ENCODE measurements at places on chromosomes 12 and 14.

- DNase-seq = no peak
These were observed 46.4 kb upstream of the SYT10 start for GRCh38 chr12:33486058-33486457.

DNA sequence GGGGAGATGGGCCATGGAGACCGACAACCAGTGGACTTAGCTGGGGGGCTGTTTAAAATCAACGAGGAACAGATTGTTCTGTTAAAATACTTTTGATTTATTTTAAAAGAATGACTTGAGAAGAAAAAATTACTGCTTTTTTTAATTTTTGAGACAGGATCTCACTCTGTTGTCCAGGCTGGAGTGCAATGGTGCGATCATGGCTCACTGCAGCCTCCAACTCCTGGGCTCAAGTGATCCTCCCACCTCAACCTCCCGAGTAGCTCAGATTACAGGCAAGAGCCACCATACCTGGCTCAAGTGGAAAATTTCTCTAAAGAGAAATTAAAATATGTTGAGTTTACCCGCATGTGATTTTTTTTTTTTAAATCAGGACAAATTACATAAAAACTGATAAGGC, 80.6 kb downstream of the SCARB1 start:
- DNase-seq = no peak

DNA sequence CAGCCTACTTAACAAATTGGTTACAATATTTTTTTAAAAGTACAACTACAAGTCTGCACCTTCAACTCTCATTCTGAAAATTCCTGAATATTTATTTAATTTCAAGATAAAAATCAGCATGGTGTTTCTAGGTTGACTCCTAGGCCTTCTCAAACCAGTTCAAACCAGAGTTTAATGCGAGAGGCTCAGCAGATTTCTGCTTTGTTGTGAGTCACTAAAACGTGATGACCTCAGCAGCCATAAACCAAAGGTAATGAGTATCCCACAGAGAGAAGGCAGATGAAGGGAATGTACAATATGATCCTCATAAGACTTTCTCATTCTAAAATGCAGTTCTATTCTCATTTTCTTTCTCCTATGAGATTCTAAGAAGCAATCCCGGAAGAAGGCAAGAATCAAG, 1.5 kb downstream of the PRDM4 start:
- DNase-seq = peak; percentile 64

GRCh38 chr12:124315372-124316044, 20.6 kb downstream of the RFLNA start:
- DNase-seq = no peak

GRCh38 chr14:49923442-49923841, 30.6 kb downstream of the ARF6 start:
- DNase-seq = no peak

- DNase-seq = peak; percentile 59
These were observed 1.1 kb upstream of the NUDT4 start for GRCh38 chr12:93376436-93377251.

- DNase-seq = no peak
These were observed 457.7 kb upstream of the PDE3A start for GRCh38 chr12:19910681-19911080.

DNA sequence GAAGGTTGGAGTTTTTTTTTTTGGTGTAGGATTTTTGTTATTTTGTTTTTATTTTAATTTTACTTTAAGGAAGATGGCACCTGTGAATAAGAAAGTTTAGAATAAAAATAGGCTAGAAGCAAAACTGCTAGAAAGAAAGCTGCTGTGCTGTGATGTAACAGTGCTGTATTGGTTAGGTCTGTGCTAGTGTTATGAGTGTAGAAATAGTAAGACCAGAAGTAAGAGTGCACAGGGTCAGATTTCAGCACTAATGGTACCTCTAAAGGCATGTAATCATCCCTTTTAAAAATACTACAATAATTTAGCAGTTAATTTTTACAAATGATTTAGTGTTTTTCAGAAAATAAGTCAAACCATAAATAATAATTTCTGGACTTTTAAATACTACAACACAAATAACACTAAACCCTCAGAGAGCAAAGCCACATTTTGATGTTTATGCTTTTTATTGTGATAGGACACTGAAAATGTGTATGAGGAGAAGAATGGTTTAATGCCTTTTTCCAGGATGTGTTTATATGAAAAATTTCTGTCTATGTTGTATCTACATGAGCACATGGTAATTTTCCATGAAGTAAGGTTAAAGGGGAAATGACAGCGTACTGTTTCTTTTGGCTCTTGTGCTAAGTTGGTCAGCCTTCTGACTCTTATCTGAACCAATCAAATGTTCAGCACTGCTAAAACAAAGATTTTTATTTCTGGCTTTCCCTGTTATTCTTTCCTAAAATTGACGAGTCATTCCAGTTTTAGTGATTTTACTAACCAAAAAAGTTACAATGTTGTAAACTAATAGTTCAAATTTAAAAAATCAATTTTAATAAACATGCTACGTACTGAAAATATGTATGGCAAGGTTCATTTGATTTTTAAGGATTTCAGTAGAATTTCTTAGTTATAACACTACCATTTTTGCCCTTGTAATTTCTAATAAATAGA, 96.1 kb downstream of the PPHLN1 start:
- DNase-seq = peak; percentile 46

- no peak for DNase-seq
These were observed 16.0 kb upstream of the RIC8B start for GRCh38 chr12:106758349-106759110.

- peak; percentile 48 for DNase-seq
These were observed 307.1 kb downstream of the RPL10L start for GRCh38 chr14:46344327-46344937.

DNA sequence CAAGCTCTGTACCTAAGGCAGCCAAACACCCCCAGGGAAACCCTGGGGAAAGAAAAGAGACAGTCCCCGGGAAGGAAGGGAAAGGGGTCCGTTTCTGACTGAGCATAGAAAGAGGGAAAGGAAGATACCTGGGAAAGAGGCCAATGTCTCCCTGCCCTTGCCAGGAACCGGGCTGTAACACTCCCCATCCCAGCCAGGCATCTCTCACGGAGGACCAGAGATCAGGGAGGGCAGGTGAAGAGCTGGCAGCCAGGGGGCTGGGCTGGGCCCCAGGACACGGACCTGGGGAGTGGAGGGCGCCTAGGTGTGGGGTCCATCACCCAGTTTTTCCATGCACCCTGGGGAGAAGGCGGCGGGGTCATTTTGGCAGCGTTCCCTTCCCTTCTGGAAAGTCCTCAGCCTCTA, 18.9 kb upstream of the PLEKHH1 start:
- DNase-seq = no peak

DNA sequence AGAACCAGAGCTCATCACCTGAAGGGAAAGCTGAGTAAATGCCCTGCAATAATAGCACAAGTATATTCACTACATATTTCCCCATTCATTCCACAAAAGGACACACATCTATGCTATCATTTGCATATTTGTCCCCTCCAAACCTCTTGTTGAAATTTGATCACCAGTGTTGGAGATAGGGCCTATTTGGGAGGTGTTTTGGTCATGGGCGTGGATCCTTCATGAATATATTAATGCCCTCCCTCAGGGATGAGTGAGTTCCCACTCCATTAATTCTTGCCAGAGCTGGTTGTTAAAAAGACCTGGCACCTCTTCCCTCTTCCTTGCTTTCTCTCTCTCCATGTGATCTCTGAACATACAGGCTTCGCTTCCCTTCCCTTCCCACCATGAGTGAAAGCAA, 18.6 kb upstream of the ZDHHC17 start:
- no peak for DNase-seq

DNA sequence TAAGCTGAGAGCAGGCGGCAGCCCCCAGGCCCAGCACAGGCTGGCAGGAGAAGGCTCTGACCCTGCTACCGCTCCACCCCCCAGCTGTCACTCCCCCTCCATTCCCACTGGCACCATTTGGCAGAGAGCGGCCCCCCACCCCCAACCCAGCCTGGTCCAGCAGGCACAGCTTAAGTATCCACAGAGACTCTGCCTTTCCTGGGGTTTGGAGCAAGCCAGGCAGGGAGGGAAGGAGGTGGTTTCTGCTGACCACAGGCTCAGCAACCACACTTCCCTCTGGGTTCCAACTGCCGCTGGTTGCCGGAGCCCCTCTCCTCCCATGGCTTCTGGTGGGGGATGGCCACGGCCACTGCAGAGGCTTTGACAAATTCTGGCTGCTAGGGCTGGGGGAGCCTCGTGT, 30.5 kb upstream of the CCND2 start:
- DNase-seq = no peak

DNA sequence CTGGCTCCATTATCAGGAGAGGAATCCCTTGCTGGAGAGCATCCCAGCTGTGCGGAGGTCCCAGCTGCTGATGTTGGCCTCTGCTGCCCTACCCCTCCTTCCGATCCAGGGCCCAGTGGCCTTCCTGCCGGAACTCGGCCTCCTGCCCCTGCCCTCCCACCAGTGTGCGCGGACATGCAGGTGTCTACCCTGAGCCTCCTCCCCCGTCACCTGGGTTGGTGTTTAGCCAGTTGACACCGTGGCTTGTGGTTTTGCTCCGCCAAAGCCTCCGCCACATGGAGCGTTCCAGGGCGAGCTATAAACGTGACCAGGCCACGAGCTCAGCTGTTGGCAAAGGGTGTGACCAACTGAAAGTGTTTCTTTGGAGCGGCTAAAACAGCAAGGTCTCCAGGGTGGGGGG, 1104.3 kb downstream of the BCL11B start:
- DNase-seq = no peak

GRCh38 chr14:58815794-58816193, 178.0 kb downstream of the DACT1 start:
- DNase-seq = no peak

GRCh38 chr12:60335745-60336144, 739.9 kb downstream of the SLC16A7 start:
- DNase-seq = no peak

- DNase-seq = no peak
These were observed 151.4 kb downstream of the MED13L start for GRCh38 chr12:116125956-116126566.

DNA sequence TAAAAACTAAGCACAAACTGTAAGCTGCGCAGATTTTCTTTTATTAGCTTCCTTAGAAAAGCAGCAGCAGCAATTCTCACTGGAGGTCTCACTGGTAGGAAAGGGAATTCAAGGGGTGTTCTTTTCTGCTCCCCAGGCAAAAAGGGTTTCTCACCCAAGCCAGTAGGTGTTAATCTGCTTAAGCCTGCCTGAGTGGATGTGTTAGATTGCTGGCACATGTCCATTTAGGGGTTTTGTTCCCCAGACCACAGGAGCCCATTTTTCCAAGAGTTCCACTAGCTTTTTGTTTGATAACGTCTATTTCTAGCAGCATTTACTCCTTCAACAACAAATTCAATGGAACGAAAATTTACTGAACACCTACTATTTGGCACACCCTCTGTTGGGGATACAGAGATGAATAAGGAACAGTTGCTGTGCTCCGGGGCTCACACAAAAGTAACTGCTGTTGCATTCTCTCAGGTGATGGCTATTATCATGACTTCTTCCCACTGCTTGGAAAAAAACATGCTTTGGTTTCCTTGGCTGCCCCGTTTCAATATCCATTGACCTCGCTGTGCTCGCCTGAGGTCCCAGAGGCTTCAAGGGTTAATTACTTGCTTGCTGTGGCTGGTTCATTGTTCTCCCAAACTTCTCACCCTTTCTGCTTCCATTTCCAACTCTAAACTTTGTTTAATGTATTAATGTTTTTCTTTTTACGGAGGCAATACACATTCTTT, 31.1 kb upstream of the RIC8B start:
- no peak for DNase-seq

DNA sequence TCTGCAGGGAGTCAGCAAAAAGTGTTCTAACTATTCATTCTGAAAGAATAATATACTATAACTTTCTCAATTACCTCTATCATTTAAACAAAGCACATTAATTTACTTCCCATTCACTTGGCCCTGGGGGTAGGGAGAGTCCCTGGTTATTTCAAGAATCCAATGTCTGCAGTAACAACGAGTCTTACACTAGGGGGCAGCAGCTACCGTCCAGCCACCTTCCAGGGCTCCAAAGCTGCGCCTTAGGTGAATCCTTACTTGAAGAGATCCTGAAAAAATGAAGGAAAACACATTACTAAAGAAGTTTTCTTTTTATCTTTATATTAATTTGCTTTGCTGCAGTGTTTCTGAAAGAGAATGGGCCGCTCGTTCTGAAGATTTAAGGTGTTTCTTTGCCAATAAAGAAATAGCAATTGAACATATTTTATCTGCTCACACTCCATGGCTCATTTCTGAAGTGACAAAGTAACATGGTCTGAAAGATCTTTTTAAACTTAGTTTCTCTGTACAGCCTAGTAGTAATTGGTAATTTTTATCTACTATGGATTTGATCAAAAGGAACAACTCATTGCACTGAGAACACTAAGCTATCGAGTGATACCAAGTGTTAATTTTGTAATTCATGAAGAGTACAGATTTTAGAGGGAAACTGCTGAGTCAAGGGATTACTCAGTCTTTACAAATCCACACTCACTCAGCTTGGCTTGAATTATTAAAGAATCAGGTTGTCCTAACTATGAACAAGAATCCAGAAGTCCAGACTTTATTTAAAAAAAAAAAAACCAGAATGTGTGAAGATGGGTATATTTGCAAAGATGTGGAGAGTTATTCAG, 27.6 kb downstream of the BHLHE41 start:
- peak; percentile 68 for DNase-seq

DNA sequence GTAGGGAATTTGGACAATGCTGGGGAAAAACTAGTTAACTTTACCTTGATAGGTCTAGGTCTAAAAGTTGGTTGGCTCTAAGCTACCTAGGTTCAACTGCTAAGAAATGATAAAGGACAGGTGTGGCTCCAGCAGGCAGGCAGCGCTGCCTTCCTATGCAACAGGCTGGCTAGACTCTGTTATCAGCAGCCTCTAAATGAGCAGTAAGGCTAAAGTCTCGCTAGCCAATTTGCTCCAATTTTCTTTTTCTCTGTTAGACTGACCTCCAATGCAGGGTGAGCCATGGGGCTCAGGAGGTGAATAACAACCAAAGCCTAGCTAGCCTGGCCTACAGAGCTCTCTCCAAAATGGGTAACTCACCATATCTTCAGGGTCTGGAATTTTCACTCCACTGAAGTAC, 26.5 kb downstream of the DMAC2L start:
- DNase-seq = peak; percentile 24

- no peak for DNase-seq
These were observed 1638.1 kb upstream of the SEL1L start for GRCh38 chr14:83171761-83172160.

DNA sequence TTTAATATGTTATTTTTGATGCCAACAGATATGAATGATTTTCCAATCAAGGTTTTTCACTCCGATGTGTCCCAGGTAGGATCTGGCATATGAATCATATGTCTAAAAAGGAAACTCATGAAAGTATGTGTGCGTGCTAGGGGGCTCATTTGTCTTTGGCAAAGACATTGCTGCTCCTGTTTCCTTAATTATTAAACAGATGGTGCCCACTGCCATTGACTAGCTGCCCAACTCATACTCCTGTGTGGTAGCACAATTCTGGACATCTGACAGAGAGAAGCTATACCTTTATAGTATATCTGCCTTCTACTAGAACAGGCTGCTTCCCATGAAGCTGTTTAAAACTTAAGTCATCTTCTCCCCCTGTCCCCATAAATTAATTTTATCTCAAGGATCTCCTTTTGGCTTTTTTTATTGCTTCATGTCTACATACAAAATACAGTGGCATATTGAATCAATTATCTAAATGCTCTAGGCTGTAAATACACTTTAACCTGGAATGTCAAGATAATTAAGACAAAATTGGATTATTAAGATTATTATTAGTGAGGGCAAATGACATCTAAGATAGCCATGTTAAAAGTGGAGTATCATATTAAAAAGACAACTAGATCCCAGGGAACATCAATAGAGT, 1.4 kb upstream of the PDE3A start:
- DNase-seq = no peak

All from hematopoietic multipotent progenitor cell treated with erythropoietin and hydrocortisone succinate and interleukin-3 and kit ligand, for 8 days (in vitro differentiated cells).